ENCODE measurements at places on chromosomes 7 and 10.

DNA sequence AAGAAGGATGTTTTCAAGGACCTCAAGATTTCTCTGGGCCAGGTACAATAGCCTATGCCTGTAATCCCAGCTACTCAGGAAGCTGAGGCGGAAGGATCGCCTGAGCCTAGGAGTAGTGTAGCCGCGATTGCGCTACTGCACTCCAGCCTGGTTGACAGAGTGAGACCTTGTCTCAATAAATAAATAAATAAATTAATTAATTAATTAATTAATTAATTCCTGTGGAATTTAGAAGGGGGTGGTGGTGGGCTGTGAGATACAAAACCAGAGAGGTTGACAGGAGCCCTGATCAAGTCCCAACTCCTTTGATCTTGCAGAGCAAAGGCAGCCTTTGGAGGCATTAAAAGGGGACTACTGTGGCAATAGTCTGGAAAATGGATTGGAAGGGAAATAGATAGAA is 39.3 kb upstream of the NRF1 start:
- no peak for DNase-seq

GRCh38 chr7:155357573-155358041 is 59.9 kb downstream of the INSIG1 start:
- peak; percentile 55 for DNase-seq

DNA sequence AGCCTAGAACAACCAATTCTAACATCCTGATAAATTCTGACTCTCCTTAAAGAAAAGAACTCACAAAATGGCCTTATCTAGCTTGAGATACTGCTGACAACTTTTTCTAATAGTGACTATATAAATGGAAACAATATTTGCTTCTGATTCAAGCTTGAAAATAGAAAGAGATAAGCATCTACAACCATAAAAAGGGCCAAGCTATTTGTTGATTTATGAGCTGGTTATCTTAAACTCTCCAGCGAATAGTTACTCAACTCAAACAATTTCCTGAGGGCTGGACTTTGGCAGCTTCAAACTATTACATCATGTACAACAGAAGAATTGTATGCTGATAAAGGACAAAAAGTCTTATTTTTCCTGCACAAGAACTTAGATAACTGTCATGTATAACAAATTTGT is 4.6 kb downstream of the USP54 start:
- DNase-seq: peak; percentile 66

GRCh38 chr7:21947056-21947455 is 1.4 kb upstream of the CDCA7L start:
- DNase-seq: no peak

GRCh38 chr7:36369171-36369570 is 20.5 kb upstream of the ANLN start:
- DNase-seq: no peak

GRCh38 chr10:63103971-63104409 is 29.1 kb upstream of the NRBF2 start:
- DNase-seq: no peak

GRCh38 chr10:97575127-97575668 is 2.6 kb downstream of the ANKRD2 start:
- no peak for DNase-seq

DNA sequence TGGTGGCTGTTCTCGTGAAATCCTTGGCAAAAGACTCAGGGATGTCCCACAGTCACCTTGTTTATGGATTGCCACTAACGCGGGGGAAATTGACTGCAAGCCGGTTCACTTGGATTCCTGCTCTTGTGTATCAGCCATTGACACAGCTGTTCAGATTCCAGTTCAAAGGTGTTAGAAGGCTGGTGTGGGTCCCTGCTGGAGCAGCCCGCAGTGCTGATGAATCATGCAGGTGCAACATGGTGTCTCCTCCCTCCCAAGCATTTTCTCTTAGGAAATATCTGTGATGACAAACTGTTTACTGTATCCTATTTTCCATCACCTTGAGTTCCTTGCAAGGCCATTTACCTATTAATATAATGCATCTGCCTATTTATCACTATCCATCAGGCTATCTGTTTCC is 170.1 kb downstream of the GATA3 start:
- peak; percentile 63 for DNase-seq

- DNase-seq: no peak
Measured at GRCh38 chr7:44712012-44712411, 36.6 kb upstream of the ZMIZ2 start.

DNA sequence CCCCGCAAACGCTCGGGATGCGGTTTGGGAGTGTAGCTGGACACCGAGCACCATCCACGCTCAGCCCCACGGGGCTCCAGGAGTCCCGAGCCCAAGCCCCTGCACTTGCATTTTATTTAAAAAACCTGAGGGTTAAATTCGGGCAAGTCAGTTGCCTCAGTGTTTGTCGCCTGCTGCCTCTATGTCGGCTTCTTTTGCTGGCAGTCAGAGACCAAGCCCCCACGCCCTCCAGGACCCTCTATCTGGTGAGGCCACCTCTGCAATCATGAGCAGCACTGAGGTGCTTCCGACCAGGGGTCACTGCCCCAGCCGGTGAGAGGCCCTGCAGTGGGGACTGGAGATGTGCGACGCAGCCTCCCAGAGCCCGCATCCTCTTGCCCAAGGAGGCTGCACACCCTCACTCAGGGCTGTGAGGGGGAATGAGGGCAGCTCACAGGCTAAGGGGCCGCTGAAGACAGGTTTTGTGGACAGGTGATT is 13.3 kb upstream of the ZNF273 start:
- no peak for DNase-seq

GRCh38 chr10:16632996-16633395 is 111.3 kb upstream of the C1QL3 start:
- DNase-seq: no peak

- DNase-seq: no peak
Measured at GRCh38 chr10:6843481-6843881, 263.4 kb upstream of the PRKCQ start.

- peak; percentile 41 for DNase-seq
Measured at GRCh38 chr10:4280461-4281189, 495.6 kb upstream of the KLF6 start.

DNA sequence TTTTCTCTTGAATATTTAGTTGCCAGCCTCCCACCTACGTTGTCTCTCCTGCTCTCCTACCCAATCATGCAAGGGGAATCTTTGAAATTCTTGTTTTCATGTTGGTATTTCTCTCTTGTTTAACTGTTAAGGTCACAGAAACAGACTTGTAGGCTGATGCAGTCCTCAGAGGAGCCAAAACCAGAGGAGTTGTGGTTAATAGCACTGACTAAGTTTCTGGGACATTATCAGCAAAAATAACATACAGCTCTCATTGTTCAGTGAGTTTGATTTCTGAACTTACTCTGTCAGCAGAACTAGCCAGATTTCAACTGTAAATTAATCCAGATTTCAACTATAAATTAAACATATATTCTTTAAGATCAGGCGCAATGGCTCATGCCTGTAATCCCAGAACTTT is 11.1 kb upstream of the CUL1 start:
- DNase-seq: no peak

DNA sequence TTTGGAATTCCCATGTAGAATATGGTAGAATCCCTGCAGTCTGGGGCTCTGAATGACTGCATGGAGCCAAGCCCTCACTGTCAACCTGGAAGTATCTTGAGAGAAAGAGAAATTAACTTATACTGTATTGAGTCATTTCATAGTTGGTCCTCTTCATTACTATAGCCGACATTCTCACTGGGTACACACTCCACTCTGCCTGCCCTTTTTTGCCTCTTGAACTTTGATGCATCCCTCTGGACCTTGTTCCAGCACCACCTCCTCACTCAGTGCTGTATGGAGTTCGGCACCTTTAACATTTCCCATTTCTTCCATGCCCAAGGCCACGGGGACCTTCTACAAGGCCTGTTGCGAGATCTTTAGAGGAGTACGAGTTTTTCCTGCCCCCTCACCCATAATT is 4.6 kb upstream of the ARHGAP22 start:
- DNase-seq: no peak

DNA sequence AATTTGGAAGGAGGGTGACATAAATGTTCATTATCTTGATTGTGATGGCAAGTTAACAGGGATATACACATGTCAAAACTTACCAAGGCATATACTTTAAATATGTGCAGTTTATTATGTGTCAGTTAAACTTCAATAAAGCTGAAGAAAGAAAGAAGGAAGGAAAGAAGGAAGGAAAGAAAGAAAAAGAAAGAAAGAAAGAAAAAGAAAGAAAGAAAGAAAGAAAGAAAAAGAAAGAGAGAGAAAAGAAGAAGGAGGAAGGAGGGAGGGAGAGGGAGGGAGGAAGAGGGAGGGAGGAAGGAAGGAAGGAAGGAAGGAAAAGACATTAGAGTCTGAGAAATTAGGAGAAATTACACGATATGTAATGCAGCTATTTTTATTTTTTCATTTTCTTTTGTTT is 15.9 kb upstream of the GSTK1 start:
- DNase-seq: no peak

DNA sequence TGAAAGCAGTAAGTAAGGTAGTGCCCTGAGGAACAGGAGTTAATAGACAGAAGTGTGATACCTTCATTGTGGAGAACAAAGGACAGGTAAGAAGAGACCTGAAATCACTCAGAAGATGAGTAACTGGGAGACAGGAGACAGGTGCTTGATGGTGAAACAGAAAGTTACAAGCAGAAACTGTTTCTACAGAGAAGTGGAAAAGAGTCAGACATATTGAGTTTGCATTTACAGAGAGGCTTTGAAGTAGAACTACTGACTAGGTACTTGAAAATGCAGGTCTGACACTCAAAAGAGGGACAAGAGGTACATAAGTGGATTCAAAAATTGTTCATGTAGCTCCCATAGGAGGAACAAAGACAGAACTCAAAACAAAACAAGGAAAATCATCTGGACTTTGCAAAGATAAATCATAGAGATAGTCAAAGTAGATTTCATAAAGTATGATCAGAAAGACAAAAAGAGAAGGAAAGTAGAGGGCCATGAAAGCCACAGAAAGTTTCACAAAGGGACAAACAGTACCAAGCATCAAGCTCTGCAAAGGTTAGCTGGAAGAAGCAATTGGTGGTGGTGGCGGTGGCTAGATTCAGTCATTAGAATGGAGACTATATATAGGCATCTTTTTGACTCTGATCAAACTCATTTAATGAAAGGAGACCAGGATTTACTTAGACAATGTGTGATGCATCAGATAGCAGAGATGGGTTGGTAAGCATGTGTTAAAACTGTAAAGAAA is 198.4 kb downstream of the PCLO start:
- no peak for DNase-seq

GRCh38 chr10:47278152-47278473 is 21.9 kb upstream of the GDF10 start:
- DNase-seq: no peak

- no peak for DNase-seq
Measured at GRCh38 chr10:7763929-7764328, 23.9 kb downstream of the KIN start.

DNA sequence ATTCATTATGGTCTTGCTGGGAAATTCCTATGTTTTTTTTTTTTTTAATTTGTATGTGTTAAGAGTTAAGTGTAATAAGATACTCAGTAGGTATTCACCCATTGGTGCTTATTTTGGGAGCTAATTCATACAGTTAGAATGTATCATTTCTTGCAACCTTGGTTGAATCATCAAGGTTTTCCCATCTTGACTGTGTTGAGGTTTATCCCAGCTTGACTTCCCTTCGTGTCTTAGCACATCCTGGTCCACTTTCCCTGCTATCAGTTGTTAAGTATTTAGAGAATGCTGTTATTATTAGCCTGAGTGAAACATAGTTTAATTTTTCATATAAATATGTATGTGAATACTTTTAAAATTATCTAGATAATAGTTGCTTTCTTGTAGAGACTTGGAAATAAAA is 20.8 kb downstream of the RALA start:
- DNase-seq: peak; percentile 79

DNA sequence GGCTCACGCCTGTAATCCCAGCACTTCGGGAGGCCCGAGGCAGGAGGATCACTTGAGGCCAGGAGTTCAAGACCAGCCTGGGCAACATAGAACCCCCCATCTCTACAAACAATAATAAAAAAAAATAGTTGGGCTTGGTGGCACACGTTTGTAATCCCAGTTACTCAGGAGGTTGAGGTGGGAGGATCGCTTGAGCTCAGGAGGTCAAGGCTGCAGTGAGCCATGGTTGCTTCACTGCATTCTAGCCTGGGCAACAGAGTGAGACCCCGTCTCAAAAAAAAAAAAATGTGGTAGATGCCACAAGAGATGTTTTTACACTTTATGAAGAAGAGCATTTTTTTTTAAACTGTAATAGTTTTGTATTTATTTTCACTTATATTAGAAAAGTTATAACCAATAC is 12.8 kb downstream of the NYAP1 start:
- no peak for DNase-seq

- DNase-seq: peak; percentile 41
Measured at GRCh38 chr7:954330-955238, at the start of gene ADAP1. ADAP1 (minus strand) TSS chr7:954680; CDS start chr7:954477, 203 bp downstream.

DNA sequence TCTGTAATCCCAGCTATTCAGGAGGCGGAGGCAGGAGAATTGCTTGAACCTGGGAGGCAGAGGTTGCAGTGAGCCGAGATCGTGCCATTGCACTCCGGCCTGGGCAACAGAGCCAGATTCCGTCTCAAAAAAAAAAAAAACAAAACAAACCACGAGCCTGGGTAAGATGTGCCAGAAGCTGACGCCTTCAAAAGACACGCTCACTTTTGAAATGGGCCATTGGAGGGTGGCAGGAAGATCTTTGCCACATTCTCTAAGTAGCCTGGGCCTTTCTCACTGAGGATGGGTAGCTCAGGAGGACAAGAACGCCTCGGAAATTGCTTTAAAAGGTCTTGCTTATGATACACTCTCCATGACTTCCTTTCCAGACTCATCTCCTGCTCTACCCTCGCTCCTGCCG is 172.7 kb downstream of the SH3PXD2A start:
- no peak for DNase-seq

GRCh38 chr10:29603223-29603896 is 31.4 kb downstream of the SVIL start:
- no peak for DNase-seq

- DNase-seq: no peak
Measured at GRCh38 chr10:48242171-48242904, 32.2 kb downstream of the FRMPD2 start.

DNA sequence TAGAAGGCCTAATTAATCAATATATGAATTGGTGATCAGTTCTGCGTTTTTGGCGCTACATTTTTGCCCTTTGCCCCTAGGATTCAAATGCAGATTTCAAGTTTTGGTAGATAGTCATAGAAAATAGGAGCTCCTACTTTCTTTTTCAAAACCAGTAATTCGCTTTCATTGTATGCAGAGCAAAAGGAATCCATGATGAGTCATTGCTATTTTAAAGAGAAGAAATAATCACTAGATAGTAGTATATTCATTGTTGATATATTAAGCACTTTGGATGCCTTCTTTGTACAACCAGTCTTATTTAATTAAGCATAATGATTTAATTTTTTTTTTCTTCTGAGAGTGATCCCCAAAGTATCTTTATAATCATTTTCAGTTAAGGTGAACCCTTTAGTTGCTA is 50.3 kb downstream of the CSTF2T start:
- no peak for DNase-seq

GRCh38 chr7:50821457-50822008 is 38.8 kb upstream of the GRB10 start:
- DNase-seq: no peak

GRCh38 chr7:4013793-4014192 is 668.3 kb upstream of the FOXK1 start:
- no peak for DNase-seq
